Gastrocnemius medialis (tissue), 4 donors: ENCODE measurements at places on chromosomes 11 and 22.

DNA sequence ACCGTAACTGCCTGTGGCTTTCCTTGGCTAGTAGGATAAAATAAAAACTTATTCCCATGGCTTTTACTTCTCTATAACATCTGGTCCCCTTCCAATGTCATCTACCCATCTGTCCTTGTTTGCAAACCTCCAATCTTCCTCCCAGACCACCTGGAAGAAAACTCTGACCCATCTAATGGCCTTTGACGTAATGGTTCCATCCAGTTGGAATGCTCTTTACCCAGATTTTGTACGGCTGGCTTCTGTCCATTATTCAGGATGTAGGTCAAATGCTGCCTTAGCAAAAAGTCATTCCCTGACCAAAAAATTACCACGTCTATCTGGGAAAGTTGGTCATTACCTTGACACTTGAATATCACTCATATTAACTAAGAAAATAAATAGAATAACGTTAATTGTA, 577.9 kb upstream of the ANO5 start:
- no peak for DNase-seq
- no peaks in the 10 kb centered on the region for H3K27me3 ChIP-seq
- H3K4me3 ChIP-seq: no peak overlapping the region
- no peaks in the 10 kb centered on the region for H3K4me1 ChIP-seq

DNA sequence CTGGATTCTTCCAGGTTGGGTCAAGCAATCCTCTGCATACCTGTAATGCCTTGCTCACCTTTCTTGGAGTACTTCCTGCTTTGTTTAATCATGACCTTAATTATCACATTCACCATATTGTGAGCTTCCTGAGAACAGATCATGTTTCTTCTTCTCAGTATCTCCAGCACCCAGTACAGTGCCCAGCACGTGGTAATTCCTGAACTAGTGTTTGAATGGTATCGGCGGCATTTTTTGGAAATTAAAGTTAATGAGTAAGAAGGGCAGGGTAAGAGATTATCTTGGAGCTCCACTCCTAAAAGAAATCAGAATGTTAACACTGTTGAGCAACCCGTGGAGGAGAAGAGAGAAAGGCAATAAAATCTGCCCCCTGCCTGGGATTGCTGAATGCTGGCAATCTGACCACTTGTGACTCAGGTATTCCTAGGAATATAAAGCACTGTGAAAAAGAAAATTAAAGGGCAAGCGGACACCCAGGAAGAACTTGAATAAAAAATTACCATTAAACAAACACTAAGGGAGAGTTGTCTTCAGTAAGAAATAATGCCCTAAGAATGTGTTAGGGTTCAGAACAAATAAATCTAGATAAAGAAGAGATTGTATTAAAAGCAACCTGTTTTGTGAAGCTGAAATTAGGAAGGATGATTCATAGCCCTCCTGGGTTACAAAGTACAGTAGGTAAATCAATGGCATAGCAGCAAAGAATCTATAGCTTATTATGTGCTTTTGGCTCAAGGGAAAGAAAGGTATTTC, 92.9 kb downstream of the PDHX start:
- H3K36me3 ChIP-seq: no peaks in the 10 kb centered on the region
- H3K27me3 ChIP-seq: no peaks in the 10 kb centered on the region
- no peak overlapping the region for H3K4me3 ChIP-seq
- peaks cover 26% of the 10 kb centered on the region for H3K4me1 ChIP-seq

- no peak overlapping the region for H3K4me3 ChIP-seq
- H3K27me3 ChIP-seq: no peaks in the 10 kb centered on the region
These were observed 27.8 kb upstream of the CCDC134 start for GRCh38 chr22:41772645-41773044.

DNA sequence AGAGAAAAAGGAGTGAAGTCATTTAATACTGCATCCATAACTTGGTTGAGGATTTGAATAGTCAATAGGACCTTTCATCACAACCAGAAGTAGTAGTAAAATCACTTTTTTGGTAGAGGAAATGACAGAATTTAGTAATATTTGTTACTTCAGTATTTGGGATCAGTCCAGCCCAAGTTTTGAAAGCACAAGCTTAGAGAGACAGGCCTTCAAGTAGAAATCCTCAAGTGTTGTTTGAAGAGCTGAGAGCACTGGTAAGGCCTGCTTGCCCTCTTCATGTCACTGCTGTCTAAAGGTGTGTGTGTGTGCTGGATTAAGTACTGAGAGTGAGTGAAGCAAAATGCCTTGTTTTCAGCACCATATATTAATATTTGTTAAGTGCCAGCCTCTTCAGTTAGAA, 137.3 kb downstream of the WNT11 start:
- H3K4me1 ChIP-seq: peaks cover 16% of the 10 kb centered on the region
- no peak for DNase-seq
- H3K36me3 ChIP-seq: no peaks in the 10 kb centered on the region
- H3K27ac ChIP-seq: no peak overlapping the region
- no peaks in the 10 kb centered on the region for H3K27me3 ChIP-seq
- no peak overlapping the region for H3K4me3 ChIP-seq

DNA sequence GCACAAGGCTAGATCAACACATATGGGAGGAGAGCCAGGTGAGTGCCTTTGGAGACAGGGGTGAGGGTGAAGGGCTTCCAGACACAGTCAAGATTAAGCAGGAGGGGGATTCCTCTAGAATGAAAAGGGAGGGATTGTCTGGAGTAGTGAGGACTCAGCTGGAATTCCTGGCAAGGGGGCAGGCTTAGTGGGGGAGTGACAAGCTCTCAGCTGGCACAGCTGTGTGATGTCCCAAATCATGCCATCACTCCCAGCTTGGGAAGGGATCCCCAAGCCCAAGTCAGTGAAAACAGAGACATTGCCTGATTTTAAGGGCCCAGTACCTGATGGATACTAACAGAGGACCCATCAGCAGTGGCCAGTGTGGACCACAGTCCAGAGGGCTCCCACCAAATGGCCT, 119.0 kb downstream of the MPPED2 start:
- H3K27me3 ChIP-seq: no peaks in the 10 kb centered on the region
- no peaks in the 10 kb centered on the region for H3K36me3 ChIP-seq
- peaks cover 14% of the 10 kb centered on the region for H3K4me1 ChIP-seq
- H3K27ac ChIP-seq: no peak overlapping the region

- DNase-seq: no peak
- H3K4me3 ChIP-seq: no peak overlapping the region
- H3K4me1 ChIP-seq: peaks cover 17% of the 10 kb centered on the region
- peaks cover 55% of the 10 kb centered on the region for H3K27me3 ChIP-seq
- no peaks in the 10 kb centered on the region for H3K36me3 ChIP-seq
These were observed 2.3 kb downstream of the YPEL4 start for GRCh38 chr11:57647372-57647771.

DNA sequence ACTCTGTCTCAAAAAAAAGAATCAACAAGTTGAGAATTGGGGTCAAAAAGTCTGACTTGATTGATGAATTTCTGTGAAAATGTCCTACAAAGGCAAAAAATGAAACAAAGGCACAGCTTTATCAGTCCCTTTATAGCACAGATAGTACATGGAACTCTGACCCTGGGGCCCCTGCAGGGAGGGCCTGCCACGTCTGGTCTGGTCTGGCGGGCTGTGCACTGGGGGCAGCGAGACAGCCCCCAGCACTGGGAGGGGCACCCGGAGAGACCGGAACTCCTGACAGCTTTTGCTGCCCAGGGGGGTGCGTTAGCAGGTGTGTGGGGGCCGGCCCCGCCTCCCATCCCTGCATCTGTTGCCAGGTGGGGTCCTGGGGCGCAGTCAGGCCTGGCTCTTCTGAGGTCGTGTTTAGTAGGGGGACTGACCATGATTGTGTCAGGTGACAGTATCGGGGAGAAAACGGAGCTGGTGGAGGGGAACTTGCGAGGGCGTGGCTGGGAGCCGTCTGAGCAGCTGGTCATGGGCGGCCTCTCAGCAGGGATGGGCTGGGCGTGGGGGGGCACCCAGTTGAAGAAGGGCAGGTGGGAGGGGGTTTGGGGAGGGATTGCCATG, 51.7 kb downstream of the GRAMD4 start:
- no peak overlapping the region for H3K27ac ChIP-seq
- H3K4me3 ChIP-seq: no peak overlapping the region
- DNase-seq: no peak
- peaks cover 9% of the 10 kb centered on the region for H3K4me1 ChIP-seq
- H3K36me3 ChIP-seq: peaks cover 37% of the 10 kb centered on the region

- DNase-seq: no peak
- no peak overlapping the region for H3K4me3 ChIP-seq
- H3K36me3 ChIP-seq: no peaks in the 10 kb centered on the region
- H3K27ac ChIP-seq: no peak overlapping the region
These were observed 28.9 kb upstream of the TMA7B start for GRCh38 chr22:39931251-39931650.

GRCh38 chr22:28283068-28283654, 364.1 kb upstream of the PITPNB start:
- no peak overlapping the region for H3K4me3 ChIP-seq
- H3K36me3 ChIP-seq: no peaks in the 10 kb centered on the region
- peaks cover 6% of the 10 kb centered on the region for H3K4me1 ChIP-seq
- no peak for DNase-seq
- H3K27ac ChIP-seq: no peak overlapping the region
